ENCODE measurements at places on chromosomes 5 and 9.

DNA sequence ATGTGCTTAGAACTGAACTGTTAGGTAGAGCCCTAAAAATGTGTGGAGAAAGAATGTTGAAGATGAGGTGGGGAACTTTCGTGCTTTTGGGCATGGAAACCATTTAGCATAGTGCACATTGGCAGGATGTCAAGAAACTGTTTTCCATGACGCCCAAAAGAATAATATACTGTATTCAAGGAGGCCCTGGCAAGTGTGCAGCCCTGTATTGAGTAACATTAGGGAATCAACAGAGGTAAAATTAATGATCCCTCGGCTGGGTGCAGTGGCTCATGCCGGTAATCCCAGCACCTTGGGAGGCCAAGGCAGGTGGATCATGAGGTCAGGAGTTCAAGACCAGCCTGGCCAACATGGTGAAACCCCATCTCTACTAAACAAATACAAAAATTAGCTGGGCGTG, 20.9 kb upstream of the PLIN2 start:
- no peak for DNase-seq

DNA sequence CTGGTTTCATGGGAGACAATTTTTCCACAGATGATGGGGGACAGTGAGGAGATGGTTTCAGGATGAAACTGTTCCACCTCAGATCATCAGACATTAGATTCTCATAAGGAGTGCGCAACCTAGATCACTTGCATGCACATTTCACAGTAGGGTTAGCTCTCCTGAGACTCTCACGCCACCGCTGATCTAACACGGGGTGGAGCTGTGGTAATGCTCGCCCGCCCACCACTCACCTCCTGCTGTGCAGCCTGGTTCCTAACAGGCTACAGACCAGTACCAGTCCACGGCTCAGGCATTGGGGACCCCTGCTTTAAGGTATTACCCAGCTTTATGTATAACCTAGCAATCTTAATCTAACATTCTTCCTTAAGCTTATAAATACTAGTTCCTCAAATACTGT, 35.6 kb downstream of the TTC39B start:
- no peak for DNase-seq

DNA sequence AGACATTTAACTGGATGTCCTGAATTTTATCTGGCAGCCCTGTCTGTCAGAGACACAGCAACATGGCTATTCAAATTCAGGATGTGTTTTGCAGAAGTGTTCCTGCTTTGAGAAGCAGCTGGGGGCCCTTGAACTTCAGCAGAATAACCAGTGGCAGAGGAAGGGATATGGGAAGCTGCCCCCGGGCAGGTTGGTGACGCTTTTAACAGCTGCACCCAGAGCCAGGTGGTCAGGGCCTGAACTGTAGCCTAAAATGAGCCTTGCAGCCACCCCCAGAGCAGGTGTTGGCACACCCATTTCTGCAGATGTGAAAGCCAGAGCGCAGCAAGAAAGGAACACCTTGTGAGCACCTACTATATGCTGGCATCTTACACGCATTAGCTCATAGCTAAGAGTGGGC, 128.7 kb upstream of the BOD1 start:
- DNase-seq: no peak

- DNase-seq: no peak
Measured at GRCh38 chr9:97761056-97761598, 64.0 kb upstream of the XPA start.
